NCI-H2029 (cell line): ENCODE measurements at places on chromosomes 7 and 10.

GRCh38 chr7:30545791-30546555 lies 41.3 kb upstream of the GGCT start:
- DNase-seq: no peak

DNA sequence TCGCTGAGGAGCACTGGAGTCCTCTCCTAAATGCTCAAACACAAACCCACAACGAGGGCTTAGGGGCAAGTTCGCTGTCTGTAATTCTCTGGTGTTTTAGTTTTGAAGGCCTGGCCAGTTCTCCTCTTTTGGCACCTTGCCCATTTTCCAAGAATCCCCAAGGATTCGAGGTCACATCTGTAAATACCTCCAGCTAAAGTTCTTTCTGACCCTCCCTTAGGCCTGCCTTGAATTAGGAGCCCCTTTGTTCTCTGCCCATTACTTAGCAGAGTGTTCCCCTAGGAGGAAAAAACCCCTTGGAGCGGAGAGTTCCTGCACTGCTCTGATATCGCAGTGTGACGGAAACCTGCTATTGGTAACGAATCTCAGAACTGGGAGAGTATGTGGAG lies 743 bp upstream of the PYROXD2 start:
- DNase-seq: no peak

DNA sequence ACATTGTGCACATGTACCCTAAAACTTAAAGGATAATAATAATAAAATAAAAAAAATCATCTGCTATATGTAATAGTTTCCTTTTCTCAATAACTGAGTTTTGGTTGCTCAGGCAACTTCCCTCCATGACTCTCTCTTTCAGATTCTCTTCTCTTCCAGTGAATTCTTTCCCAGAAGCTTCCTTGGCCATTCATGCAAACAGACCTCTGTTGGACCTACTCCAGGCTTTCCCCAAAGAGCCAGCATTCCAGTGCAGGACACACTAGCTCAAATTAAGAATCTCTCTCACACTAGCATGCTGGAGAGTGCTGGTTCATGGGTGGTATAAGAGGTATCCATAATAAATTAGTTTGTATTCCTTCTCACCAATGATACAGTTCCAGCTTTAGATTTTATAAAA lies 31.0 kb upstream of the ZEB1 start:
- DNase-seq: no peak

GRCh38 chr7:151039850-151040548 lies 8.3 kb upstream of the ASIC3 start:
- DNase-seq: no peak

DNA sequence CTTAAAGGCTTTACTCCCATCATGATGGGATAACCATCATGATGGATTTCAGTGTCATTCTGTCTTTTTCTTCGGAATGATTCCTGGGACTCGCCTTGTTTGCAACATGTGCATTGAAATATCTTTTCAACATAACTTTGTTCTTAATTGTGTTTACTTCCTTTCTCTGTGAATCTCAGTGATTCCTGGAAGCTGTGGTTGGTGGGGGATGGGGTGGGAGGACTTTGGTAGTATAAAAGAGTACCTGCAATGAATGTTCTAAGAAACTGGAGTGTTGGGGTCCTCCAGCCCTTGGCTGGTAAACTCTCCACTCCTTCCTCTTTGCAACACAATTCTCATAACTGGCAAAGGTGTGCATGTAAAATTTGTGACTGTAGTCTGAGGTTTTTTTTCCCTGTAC lies 11.5 kb upstream of the SH2D4B start:
- DNase-seq: no peak

- no peak for DNase-seq
Observed at GRCh38 chr7:137337902-137338301, 5.6 kb downstream of the PTN start.

DNA sequence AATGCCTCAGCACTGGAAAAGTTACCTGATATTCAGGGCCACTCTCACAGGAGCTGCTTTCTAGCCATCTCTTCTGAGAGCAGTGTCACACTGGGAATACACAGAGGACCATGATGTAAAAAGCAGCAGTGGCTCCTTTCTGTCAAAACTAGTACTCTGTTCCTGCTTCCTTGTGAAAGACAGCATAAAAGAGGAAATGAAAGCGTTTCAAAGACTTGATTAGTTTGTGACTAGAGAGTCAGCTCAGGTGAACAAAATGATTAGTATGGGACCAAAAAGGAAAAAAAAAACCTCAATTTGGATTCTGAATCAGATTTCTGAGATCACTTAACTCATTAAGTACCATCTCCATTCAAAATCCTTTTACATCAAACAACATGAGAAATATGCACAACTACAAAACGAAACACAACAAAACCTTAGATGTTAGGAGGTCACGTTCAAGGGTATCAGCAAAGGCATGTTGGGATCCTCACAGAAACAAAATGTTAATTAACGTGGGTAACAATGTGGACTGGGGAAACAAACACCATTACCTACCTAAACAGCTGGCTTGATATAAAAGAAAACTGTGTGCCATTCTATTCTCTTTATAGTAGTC lies 103.7 kb downstream of the MACC1 start:
- DNase-seq: no peak

GRCh38 chr10:34286136-34286739 lies 528.9 kb downstream of the PARD3 start:
- no peak for DNase-seq

DNA sequence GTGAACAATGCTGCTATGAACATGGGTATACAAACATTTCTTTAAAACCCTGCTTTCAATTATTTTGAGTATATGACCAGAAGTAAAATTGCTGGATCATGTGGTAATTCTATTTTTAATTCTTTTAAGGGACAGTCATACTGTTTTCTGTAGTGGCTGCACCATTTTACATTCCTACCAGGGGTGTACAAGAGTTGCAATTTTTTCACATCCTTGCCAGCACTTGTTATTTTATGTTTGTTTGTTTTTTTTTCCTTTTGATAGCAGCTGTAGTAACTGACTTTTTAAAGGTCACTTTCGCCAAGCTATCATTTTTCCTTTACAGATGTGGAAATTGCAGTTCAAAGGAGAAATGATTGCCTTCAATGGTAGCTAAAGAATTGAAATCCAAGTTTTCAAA lies 99.5 kb downstream of the GPR85 start:
- no peak for DNase-seq

DNA sequence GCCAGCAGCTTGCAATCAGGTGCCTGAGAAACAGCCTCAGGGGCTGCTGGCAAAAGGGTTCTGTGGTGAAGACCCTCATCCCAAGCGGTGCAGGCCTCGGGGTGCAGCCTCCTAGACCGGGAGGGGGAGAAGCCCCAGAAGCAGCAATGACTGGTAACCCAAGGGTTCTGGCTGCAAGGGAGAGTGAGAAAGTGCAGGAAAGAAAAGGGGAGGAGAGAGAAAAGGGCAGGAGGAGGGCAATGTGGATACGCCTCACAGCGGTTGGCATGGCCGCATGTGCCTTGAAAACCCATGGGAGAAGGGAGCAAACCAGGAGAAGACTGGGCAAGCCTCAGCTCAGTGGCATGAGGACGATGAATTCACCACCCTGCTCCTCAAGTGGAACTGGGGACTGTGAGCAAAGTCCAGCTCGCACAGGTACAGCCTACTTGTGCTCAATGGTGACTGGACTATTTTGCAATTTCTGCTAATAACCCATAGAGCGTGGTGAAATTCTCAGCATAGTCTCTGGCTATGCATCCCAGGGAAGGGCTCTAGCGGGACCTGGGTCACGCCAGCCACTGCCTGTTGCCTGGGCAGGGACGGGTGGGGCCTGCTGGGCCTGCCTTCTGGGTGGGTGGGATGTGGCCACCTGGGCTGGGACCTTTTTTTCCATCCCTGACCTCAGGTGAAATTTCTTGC lies 6.2 kb downstream of the CLRN3 start:
- no peak for DNase-seq

- DNase-seq: no peak
Observed at GRCh38 chr7:17129218-17129617, 169.2 kb upstream of the AHR start.

GRCh38 chr7:98988641-98989040 lies 110.3 kb downstream of the TRRAP start:
- no peak for DNase-seq

- DNase-seq: no peak
Observed at GRCh38 chr10:123262456-123262855, 108.3 kb downstream of the BUB3 start.

- DNase-seq: no peak
Observed at GRCh38 chr10:35493196-35494118, 111.7 kb upstream of the GJD4 start.

DNA sequence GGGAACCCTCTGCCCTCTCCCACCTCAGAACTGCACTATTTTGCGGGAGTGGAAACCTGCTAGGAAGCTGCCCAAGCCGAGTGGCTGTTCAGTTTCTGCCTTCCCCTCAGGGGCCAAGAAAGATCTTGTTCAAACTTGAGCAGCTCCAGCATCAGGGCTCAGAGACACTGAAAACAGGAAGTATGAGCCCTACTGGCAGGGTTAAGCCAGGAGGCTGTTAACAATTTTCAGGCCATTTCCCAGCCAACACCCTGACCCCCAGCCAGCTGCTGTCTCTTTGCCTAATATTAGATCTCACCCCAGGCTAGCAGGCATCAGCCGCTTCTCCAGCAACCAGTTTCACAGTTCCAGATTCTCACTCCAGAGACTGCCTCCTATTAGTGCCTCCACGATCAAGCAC lies 9.2 kb downstream of the PLAU start:
- DNase-seq: no peak

DNA sequence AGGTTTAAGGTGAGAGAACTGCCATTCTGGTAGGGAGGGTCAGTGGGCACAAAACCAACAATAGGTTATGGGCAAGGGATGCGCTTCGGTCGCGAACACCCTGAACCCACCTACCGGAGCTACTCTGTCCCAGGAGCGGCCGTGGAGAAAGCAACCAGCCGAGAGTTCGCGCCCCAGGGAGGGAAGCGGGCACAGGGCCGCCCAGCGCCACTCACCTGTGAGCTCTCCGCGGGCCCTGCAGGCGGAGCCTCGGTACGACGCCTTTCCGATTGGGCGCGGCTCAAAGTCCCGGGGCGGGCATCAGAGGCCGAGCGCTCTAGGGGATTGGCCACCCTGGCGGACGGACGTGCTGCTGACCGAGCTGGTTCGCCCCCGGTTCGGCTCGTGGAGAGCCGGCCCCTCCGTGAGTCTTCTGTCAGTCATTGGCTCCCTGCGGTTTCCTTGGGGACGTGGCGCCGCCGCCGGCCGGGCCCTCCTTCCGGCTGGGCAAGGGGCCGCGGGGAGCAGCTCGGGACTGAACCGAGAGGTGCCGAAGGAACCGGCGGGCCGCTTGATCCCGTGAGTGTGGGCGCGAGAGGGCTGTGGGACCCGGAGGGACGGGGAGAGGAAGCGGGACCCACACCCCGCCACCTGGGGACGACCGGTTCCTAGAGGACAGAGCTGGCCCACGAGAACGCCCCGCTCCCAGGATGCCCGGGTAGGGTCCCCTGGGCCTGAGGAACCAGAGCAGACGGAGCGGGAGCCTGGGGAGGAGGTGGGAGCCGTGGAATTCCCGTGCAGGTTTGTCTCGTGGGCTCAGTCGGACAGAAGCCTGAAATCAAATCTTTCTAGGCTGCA lies at the start of gene ENTPD7:
Gene ENTPD7 (plus strand): TSS at position 479 of the 837 bp plus-strand sequence. CDS start 448 bp downstream, outside the sequence.
- DNase-seq: peak; percentile 73

DNA sequence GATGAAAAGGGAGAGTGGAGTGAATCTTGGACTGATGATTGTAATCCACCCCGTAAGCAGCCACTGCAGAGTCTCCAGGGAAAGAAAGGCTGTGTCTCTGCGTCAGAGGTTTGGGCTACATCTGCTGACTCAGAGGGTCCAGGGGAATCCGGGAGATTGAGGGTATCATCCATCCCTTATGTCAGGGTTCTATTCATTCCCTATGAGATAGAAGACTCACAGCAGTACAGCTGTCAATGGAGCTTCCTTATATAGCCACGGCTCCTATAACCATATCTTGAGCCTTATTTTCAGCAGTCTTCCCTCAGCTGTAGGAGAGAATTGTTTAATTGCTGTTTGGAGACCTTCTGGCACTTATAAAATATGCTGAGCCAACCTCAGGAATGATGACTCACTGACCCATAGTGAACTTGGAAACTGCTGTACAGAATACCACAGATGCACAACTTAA lies 558.2 kb upstream of the PFKP start:
- DNase-seq: no peak

DNA sequence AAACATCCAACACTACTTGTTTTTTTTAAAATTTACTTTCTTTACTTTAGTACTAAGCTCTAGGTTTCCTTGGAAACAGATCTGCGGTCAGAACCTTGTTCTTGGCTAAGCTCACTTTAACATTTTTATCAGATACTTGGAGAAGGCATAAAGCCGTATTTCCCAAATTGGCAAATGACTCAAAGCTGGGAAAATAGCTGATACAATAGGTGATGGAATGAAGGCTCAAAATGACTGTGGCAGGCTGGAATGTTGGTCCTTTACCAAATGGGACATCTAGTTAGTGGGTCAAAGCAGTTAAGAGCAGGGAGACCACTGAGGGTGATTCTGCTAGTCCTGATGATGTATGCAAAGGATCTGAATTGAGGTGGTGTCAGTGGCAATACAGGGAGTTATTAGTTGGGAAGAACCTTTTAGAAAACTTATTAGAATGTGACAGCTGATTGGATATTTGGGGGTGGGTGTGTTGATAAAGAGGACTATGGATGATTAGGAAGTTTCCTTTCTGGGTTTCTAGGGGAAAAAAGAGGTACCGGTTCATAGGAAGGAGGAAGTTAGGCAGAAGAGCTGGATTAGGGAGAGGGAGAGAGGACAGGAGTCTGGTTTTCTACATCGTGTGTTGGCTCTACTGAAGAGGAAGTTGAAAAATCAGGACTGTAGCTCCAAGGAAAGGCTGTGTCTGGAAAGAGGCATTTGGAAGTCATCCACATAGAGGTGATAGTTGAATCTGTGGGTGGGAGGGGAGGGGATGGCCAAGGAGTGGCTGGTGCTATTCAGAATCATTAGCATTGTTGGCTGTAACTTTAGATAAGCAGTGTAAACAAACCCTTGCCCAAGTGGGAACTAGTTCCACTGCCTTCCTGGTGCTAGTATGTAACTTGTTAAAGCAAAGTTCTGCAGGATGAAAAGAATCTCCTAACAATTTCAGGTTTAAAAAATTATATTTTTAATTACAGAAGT lies 13.1 kb downstream of the PLCE1 start:
- no peak for DNase-seq

- DNase-seq: no peak
Observed at GRCh38 chr7:105218939-105219770, 169.6 kb downstream of the SRPK2 start.

- no peak for DNase-seq
Observed at GRCh38 chr10:76133597-76134255, 702.3 kb downstream of the LRMDA start.

DNA sequence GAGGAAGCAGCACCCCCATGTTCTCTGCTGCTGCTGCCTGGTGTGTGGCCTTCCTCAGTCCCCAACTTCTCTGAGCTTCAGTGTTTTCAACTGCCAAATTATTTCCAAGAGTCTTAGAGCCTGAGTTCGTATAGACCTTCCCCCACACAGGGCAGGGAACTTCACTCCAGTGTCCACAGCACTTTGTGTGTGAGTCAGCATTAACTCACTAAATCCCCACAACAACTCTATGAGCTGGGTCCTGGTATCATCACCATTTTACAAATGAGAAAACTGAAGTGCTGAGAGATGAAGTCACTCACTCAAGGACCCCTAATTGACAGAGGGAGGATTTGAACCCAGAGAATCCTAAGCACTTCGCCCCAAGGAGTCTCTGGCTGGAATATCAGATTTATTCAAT lies 48.3 kb downstream of the ADCYAP1R1 start:
- no peak for DNase-seq

- no peak for DNase-seq
Observed at GRCh38 chr10:42754155-42755027, 28.2 kb upstream of the BMS1 start.
